CD4-positive, CD25-positive, alpha-beta regulatory T cell (primary cell): ENCODE measurements at places on chromosomes 3 and 15.

DNA sequence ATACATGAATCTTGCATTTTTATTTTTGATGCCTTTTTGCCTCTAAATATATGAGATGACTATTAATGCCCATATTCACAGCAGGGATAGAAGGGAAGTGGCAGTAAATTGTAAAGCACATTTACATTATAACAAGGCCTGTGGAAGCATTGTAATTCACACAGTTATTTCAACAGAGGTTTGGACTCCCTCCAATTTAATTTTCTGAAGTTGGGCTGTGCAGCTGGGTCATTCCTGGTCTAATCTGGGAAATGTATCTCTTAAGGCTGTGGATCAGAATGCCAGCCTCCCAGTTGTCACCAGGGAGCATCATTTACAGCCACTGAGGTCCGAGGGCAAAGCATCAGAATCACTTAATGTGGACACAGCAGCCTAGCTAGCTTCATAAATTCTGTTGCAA, 434.5 kb downstream of the MFSD1 start:
- no peak for DNase-seq

DNA sequence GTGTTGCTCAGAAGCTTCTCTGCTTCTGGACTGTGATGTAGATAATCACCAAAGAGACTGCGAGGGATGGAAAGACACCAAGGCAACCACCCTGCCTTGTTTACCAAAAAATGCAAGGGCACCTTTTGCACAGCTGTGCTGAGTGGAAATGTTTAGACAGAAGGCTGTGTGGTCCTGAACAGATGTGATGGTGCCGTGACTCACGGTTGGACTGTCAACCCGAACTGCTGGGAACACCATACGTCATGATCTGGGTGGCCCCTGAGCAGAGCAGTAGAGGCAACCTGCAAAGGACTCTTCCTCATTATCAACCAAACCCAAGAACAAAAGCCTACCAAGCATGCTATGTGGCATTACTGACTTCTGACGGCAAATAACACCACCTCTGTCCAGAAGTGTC, 61.3 kb upstream of the LPP start:
- no peak for DNase-seq

DNA sequence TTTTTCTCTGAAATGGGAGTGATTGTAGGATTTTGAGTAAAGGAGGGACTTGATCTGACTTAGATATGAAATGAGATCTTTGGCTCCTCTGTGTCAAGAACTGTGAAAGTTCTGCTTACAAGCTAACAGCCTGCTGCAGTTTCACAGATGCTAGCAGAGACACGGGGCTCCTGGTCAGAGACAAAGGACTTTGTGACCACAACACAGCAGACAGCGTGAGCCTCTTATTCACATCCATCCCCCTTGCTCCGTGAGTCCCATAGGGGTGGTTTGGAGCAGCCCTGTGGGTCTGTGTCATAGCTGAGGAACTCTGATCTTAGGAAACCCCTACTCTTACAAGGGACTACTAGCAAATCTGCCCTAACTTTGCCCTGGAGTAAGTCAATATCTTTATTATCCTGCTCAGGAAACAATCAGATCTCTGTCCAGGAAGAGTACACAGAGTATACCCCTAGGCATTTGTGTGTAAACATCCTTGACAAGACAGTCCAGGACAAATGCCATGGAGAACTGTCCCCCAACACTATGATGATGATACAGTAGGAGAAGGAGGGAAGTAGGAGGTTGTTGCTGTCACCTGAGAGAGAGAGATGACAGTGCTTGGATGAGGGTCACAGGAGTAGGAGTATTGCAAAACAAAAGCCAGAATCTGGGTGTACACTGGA, 80.0 kb downstream of the CLSTN2 start:
- DNase-seq: no peak

GRCh38 chr3:14319654-14320182, 82.7 kb upstream of the SLC6A6 start:
- no peak for DNase-seq

GRCh38 chr3:129021140-129021551, 20.0 kb downstream of the EFCC1 start:
- no peak for DNase-seq

DNA sequence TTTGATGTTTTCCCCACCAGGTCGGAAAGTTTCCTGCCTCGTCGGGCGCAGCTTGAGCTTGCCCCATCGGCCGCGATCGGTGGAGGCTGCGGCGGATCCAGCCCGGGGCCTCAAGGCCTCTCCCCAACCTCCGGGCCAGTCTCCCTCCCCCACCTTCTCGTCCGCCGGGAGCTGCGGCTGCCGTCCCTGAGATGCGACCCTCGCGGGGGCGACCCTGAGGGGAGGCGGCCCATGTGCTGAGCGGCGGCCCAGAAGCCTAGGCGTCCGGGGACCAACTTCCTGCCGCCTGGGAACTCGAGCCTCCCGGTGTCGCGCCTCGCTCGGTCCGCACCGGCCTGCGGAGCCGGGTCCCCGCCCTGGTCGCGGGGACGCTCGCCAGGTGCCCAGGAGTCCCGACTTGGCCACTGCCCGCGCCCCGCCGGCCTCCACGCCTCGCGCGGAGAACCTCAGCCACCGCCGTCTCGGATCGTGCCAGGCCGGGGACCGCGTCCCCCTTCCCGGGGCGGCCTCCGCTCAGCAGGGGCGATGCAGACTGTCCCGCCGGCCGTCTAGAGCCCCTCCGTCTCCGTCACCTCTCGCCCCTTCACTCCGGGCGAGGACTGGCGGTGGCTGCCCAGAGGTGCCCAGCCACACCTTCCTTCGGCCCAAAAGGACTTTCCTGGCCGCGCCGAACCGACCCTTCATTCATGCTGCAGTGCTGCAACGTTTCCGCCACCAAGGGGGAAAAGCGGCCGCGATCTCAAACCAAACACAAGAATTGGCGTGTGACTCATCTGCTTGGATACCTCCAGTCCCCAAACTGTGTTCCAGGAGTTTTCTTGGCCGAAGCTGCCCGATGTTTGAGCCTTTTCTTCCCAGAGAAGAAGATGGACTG, 656 bp downstream of the SLMAP start:
- peak; percentile 54 for DNase-seq

DNA sequence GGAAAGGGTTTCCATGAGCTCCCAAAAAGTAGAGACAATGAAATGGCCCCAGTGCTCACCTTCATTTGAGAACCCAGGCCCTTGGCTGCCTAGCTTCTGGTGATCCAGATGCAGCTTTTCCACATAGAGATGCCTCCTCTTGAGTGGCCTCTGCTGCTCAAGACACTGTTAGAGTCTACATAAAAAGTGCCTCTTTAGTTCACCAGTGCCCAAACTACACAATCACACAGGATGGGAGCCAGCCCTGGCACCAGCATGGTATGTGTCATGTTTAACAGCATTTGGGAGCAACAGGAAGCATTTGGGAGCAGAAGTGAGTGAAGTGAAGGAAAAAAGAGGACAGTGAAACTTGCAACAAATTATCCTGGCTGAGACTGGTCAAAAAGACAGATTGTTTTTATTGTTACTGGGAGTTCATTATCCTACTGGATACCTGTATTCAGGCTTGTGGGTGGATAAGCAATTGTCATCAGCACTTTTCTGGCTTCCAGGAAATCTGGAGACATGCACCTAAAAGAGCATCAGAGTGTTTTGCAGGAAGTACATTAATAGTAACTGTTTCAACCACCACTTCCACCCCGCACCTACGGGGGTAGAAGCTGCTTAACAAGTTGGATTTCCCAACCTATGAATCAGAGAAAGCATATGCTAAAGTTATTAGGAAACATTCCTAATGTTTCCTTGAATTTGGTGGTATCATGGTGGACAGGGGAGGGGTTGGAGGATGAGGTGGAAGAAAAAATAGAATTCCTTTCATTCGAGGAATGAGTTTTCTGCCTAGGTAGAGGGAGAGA, 416.2 kb downstream of the IGSF11 start:
- no peak for DNase-seq

- DNase-seq: no peak
Observed at GRCh38 chr3:179603321-179603720, 1.1 kb downstream of the MRPL47 start.

- no peak for DNase-seq
Observed at GRCh38 chr3:56775838-56776555, 25.8 kb downstream of the ARHGEF3 start.

GRCh38 chr3:151765685-151766084, 32.0 kb downstream of the AADACL2 start:
- DNase-seq: no peak

DNA sequence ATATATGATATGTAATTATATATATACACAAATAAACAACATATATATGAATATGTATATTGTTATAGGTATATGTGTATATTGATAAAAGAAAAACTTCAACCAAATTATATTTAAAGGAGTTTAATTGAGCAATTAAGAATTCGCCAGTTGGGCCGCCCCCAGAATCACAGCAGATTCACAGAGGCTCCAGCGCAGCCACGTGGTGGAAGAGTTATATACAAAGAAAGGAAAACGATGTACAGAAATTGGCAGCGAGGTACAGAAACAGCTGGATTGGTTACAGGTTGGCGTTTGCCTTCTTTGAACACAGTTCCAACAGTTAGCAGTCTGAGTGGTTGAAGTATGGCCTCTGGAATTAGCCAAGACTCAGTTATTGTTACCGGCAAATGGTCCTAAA, 137.3 kb upstream of the SLC24A5 start:
- no peak for DNase-seq

GRCh38 chr3:196150481-196150880, 60.7 kb downstream of the ZDHHC19 start:
- DNase-seq: no peak

DNA sequence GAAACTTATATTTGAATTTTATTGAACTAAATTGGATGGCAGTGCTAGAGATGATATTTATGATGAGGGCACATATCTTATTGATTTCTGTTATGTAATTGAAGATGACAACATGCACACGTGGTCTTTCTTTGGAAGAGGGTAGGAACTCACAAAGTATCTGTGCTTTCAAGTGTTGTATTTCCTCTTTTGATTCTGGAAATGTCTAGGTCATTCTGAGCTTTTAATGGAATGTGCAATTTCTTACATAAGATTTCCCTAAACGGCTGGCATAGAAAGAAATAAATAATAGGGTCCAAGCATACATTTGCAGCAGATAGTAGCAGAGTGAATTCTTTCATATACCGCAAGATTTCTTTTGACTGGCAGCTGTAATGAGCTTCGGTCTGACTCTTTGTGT, 10.1 kb upstream of the GPR171 start:
- no peak for DNase-seq

DNA sequence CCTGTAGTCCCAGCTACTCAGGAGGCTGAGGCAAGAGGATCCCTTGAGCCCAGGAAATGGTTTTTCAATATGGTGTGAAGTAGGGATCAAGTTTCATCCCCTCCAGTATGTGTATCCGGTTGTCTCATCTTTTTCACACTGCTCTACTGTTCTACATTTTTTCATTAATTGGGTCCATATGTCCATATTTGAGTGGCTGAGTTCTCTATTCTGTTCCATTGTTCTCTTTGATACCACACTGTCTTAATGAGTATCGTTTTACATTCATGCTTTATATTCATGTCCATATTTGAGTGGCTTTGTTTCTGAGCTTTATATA, 81.6 kb upstream of the LRRFIP2 start:
- no peak for DNase-seq
